Mucosa of descending colon (tissue), 3 donors: ENCODE measurements at places on chromosomes 2 and 18.

GRCh38 chr18:2990956-2991640, 21.8 kb downstream of the LPIN2 start:
- no peak for DNase-seq

DNA sequence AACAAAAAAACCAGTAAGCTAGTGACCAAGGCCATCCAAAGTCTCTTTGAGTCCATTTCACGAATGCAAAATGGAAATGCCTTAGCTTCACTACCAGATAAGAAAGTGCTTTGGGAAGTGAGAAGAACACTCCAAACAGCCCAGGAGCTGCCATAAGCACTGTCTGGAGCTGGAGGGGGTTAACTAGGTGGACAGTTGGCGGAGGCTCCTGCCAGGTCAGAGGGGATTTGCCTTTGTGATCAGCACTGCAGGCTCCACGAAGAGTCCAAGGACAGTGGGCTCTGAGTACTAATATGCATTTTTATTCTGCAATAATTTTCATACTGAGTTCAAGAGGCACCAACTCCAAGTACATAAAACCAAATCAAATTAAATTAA, 233.3 kb upstream of the SMAD2 start:
- DNase-seq: no peak

DNA sequence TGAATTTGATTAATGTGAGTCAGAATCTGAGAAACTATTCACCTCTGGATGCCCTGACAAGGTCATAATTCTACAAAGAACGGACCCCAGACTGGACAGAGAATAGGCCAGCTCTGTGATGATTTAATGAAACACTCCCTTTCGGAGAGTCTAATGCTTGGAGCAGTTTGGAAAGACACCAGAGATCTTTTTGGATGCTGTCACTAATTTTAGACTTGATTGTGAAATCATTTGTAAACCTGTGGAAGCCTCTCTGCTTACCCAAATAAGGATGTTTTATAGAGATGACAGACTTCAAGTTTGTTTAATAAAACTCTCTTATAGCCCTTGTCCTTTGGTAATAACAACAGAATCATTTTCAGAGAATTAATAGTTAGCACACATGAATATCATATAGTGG, 83.5 kb downstream of the MYL12B start:
- no peak for DNase-seq

DNA sequence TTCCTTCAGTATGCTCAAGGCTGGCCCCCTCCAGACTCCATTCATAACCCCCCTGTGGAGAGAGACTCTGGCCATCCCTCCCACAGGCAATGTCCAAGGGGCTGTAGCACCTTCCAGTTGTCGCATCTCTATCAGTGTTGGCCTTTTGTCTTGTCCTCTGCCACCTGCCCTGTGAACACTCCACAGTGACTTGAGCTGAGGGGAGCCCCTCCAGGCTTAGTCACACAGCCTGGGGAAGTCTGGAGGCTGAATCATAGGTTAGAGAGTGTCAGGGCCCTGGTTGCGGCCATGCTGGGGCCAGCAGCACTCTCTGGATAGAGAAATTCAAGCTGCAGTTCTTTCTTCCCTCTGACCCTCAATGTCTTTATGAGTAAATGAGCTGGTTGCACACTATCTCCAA, 64.7 kb downstream of the GYPC start:
- no peak for DNase-seq

GRCh38 chr2:60926741-60927552, 45.6 kb downstream of the REL start:
- DNase-seq: no peak
